Femur (tissue), 1 donor: ENCODE measurements at places on chromosomes 2 and 18.

DNA sequence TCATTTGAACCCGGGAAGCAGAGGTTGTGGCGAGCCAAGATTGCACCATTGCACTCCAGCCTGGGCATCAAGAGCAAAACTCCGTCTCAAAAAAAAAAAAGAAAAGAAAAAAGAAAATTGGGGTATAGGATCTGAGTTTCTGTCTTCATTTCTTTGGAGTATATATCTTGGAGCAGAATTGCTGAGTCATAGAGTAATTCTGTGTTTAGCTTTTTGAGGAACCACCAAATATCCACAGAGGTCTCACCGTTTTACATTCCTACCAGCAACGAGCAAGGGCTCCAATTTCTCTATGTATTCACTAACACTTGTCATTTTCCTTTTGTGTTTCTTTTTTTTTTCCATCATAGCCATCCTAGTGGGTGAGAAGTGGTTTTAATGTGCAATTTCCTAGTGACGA, 87.6 kb upstream of the TEX51 start:
- DNase-seq, result no peak

GRCh38 chr18:46574000-46574742, 82.8 kb downstream of the LOXHD1 start:
- no peak for DNase-seq

DNA sequence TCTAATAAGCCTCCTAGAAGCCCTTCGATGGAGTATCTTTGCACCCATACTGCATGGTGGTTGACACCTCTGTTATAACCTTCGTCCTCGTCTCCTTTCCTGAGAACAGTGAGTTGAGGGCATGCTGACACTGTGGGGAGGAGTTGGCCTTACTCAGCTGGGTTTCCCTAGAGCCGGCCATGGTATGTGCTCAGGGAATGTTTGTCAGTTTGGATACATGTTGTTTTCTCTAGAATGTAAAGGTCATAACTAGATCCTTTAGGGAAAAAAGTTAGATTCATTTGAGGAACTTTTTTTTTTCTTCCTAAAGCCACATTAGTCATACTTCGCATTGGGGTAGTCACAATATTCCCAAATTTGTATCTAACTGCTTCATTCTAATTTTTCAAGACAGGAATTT, 106.0 kb upstream of the FOSL2 start:
- no peak for DNase-seq

DNA sequence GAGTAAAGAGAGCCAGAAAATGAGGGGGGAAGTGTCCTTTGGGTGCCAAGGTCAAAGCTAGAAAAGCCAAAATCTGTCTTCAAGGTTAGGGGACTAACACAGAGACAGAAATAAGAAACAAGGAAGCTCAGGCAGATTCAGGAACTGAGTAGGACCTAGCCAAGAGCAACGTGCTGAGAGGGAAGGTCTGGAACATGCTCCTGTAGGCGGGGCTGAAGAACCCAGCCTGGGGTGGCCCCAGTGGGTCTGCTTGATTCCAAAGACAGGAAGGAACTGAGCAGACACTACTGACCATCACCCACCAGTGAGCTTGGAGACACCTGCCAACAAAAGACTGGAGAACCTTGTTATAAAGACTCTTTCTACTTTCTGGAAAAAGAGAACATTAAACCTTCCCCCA, 105.1 kb downstream of the SP3 start:
- DNase-seq, result no peak

DNA sequence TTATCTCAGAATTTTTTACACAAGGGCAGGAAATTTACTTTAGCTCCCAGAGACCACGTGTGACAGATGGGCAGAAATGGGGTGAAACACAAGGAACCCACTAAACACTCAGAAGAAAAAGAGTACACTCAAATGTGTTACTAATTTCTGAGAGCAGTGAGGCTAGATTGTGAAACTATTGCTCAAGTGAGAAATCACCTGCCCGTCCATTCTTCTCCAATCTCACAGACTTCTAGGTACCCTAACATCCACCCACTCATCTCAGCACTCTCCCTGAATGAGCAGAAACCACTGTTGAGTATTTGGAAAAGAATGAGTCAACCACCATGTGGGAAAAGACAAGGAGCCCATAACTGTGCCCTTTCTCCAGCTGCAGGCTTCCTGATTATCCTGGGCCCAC, 293.0 kb upstream of the CDH2 start:
- DNase-seq, result no peak

DNA sequence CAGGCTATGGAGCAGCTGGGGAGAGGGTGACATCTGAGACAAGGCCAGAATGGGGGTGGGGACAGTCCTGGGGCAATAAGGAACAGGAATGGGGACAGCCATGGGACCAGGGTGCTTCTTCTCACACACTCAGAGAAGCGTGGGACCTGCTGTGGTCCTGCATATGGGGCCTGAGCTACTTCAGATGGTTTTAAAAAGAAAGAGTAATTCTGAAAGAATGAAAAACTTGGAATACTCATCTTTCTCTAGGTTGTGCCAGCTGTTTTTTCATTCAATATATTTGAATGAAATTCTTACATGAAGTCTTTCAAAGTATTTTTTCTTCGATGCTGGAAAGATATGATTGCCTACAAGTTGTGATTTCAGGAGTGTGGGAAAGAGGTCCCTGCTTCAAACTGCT, 227.5 kb upstream of the APCDD1 start:
- no peak for DNase-seq
